SK-N-SH treated with all-trans-retinoic acid at 6 μM for 48 hours (cell line): ENCODE measurements at places on chromosomes 6 and 20.

- ATAC-seq = peak; percentile 10
These were observed 30.8 kb downstream of the SF3B5 start for GRCh38 chr6:144064402-144065212.

- peak; percentile 92 for ATAC-seq
These were observed 107.3 kb downstream of the GMPR start for GRCh38 chr6:16345449-16346330.

DNA sequence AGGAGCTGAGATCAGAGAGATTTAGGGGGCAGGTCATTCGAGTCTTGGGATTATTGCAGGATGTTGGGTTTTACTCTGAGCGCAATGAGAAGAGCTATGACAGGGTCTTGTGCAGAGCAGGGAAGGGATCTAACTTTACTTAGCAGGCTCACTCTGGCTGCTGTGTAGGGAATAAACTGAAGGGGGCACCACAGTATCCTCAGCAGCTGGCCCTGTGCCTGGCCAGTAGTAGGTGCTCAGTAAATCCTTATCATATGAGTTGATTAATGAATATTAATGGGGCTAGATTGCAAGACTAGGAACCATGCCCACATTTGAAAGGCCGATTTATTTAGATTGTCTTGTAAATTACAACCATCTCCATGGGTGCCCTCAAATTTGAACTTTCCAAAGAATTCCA lies 4.6 kb upstream of the MDGA1 start:
- no peak for ATAC-seq

DNA sequence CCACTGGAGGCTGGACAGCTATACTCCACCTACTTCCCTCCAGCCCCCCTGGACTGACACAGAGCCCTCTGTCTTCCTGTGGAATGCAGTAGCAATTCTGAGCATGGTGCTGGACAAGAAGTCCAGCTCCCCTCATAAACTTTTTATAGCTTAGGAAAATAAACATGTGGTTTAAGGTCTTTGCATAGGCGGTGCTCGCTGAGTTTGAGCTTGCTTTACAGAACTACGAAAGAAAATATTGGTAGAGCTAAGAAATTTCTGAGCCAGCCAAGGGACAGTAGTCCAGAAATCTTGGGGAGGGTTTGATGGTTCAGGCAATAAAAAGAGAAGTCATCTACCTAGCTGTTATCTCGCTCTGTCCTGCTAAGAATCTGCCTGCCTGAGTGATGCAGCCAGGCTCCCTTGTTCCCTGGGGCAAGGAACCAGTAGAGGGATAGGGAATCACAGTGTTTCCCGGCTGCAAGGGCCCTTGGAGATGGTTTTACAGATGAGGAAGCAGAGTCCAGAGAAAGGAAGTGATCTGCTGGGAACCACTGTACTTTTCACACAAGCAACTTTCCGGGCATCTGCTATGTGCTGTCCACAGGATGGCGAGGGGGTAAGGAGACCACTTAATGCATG lies 343.4 kb downstream of the CDC5L start:
- ATAC-seq = no peak

- no peak for ATAC-seq
These were observed 1090.3 kb upstream of the CITED2 start for GRCh38 chr6:140464720-140465119.

DNA sequence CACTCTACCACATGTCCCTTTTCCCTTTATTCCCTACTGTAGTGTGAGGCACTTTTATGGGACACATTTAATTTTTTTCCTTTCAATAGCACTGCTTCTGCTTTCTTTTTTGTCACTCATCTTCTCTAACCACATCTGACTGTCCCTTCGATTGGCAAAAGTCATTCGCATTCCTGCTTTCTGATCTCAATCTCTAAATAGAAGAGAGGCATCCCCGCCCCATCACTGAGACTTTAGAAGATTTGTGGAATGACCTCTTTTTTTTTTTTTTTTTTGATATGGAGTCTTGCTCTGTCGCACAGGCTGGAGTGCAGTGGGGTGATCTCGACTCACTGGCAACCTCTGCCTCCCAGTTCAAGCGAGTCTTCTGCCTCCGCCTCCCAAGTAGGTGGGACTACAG lies 9.1 kb downstream of the ZNF292 start:
- ATAC-seq = no peak

GRCh38 chr6:20221421-20221820 lies 9.2 kb upstream of the MBOAT1 start:
- no peak for ATAC-seq

- ATAC-seq = no peak
These were observed 103.4 kb upstream of the CDYL start for GRCh38 chr6:4672772-4673171.

DNA sequence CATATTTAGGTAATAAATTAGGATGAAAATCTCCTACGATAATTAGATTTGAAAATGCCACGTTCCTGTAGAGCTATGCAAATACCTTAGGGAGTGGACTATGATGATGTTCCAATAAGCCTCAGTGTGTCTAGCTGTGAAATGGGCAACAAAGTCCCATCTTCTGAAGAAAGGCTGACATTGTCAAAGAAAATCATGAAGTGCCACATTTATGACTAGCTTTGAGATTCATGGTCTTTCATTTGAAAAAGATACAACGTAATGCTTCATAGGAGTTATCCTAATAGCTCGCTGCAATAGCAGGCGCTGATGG lies 23.8 kb upstream of the BCAS1 start:
- no peak for ATAC-seq

DNA sequence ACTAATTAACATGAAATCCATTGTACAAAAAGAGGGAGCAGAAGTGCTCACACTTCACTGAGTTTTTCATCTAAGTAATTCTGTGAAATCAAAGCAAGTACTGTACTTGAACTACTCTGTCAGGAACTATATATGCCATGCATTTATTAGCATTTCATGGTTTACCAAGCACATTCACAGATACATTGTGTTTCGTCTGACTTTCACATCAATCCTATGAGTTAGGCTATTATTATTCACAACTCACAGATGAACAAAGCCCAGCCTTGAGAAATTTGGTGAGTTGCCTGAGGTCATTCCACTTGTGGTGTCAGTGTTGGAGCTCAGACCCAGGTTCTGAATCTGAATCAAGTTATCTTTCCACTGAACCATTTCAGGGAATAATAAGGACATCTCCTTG lies 33.7 kb upstream of the TENT5A start:
- ATAC-seq = no peak

GRCh38 chr20:31818376-31818908 lies 714 bp upstream of the MYLK2 start:
- ATAC-seq = no peak

DNA sequence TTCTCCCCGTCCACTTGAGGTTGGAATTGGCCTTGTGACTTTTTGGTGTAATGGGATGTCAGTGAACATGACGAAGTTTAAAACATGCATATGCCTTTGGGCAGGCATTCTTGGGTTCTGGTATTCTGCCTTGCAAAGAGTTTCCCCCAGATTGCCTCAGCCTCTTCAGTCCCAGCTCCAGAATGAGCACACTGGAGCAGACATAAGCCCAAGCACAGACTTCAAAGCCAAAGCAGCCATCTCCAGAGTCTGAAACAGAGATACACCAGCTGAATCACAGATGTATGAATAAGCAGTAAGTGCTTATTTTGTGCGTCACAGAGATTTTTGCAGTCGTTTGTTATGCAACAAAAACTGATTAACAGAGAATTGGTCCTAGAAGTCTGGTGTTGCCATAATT lies 546.0 kb downstream of the FRK start:
- no peak for ATAC-seq

DNA sequence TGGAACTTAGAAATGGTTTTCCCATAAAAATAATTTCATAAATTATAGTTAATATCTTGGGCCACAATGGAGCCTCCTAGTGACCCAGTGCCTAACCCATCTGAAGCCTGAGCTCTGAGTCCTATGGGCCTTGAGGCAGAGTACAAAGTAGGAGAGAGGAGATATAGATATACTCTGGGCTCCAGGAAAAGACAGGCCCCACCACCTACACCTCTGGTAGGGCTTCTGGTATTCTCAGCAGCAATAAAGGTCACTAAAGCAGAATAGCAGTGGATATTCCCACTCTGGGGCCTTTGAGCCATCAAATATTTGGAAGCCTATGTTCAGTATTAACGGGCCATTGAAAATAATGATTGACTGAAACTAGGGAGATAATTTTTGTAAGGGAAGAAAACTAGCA lies 24.1 kb downstream of the CYP39A1 start:
- no peak for ATAC-seq
